Suppressor macrophage treated with lipopolysaccharide for 4 hours (primary cell): ENCODE measurements at places on chromosomes 3 and 15.

DNA sequence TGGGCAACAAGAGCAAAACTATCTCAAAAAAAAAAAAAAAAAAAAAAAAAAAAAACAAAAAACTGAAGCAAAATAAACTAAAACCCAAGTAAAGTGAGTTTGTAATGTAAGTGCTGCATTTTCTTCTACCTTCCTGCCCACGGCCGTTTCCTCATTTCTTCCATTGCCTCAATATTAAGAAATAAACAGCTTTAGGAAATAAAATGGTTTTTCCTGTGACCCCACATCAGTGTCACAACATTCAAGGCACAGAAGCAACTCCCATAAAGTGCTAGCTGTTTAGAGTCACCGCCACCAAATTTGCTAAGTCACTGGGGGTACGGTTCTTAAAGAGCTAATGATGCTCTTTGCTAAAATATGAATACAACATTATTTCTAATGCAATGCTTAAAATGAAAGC is 3.3 kb downstream of the PKM start:
- peak; percentile 84 for DNase-seq

- no peak for DNase-seq
Observed at GRCh38 chr15:101043911-101044624, 124.9 kb downstream of the LRRK1 start.

DNA sequence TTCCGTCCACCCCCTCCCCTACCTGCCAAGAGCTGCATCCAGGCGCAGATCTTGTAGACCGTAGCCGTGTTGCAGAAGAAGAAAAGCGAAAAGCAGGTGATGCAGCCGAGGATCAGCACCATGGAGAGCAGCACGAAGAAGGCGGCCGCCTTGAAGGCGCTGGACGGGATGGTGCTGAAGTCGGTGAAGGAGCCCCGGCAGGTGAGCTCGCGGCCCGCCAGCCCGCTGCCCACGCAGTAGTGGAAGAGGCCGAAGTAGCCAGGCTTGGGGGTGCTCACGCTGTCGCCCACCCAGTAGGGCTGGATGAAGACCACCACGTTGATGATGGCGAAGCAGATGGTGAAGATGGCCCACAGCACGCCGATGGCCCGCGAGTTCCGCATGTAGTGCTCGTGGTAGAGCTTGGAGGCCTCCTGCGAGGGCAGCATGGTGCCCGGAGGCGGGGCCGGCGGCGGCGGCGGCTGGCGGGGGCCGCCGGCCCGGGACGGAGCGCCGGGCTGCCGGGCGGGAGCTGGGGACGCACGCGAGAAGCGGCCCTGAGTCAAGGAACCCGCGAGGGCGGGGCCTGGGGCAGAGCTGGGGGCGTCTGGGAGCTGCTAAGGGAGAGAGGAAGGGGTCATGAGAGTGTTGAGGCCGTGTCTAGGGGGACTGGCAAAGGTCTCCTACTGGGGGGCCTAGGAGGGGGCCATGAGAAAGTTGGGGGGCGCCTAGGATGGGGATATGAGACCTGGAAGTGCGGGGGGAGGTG is 1.2 kb downstream of the LHFPL4 start:
- DNase-seq = peak; percentile 18

DNA sequence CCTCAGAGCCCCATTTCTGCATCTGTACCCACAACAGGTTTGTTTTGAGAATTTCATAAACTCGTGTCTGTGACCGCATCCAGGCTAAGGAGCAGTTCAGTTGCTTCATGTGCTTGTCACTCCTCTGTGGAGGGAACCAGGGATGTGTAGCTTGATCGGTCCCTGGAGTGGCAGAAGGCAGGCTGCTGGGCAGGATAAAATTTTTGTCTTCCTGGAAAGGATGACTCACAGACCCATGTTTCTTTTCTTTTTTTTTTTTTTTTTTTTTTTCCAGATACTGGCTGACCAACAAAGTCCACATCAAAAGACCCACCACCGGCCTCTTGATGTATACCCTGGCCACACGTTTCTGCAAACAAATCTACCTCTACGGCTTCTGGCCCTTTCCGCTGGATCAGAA is 70.1 kb downstream of the ST8SIA2 start:
- DNase-seq = no peak

GRCh38 chr3:81778678-81779182 is 17.3 kb upstream of the GBE1 start:
- no peak for DNase-seq

- DNase-seq = no peak
Observed at GRCh38 chr3:474828-475227, 278.3 kb downstream of the CHL1 start.

GRCh38 chr15:89731275-89731674 is 19.8 kb downstream of the MESP1 start:
- no peak for DNase-seq

GRCh38 chr3:139173372-139174108 is 128.8 kb upstream of the PRR23C start:
- peak; percentile 77 for DNase-seq

DNA sequence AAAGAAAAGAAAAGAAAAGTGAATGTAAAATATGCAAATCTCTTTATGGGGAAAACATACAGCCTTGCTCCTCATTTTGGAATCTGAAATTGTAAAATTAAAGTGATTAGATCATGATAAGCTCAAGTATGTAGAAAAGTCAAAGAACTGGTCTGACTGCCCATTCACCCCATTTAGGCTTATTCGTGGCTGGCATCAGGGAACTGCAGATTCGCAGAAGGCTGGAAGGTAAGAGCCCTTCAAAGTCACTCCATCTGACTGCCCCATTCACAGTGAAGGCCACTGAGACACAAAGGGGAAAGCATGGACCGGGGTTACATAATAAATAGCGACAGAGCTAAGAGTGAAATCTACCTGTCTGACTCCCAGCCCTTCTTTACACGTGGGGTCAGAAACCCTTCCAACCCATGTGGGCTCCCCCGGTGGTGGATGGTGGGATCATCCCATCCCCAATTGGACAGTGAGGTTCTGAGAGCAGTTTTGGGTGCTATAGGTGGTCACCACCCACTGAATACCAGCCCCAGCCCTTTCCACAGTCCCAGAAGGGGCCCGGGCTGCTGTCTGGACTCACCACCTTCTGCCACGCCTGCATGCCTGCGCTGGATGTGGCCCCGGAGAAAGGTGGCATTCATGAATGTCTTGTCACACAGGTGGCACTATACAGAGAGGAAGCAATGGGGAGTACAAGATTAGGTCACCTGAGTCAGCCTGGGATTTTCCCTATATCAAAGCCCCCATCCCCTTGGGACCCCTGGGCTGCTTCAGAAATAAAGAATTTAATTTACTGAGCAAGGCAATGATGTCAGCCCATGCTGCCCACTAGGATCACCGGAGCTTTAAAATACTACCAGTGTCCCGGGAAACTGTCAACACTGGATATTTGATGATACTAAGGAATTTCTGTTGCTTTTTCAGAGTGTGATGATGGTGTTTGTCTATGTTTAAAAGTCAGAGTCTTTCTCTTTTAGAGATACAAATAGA is 17.9 kb downstream of the DZIP1L start:
- no peak for DNase-seq

- DNase-seq = no peak
Observed at GRCh38 chr15:92922418-92923002, 22.4 kb downstream of the CHD2 start.

DNA sequence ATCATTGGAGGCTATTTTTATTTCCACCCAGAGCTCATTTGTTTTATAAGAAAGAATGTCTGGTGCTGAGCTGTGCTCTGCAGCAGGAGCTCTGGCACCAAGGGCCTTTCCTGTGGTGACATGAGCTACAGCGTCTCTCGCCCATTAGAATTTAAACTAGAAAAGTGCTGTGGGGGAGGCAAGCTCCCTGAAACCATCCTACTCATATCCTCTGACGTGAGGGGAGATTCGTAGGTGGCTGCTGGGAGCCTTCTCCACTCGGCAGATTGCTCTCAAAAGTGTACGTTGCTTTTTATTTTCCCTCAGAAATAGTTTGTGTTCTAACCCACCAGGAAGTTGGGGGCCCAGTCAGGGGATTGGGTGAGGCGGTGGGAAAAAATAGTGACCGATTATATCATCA is 76.3 kb upstream of the ARHGEF3 start:
- peak; percentile 72 for DNase-seq

- peak; percentile 81 for DNase-seq
Observed at GRCh38 chr3:188947401-188948280, 224.1 kb upstream of the TPRG1 start.

GRCh38 chr15:50577492-50577891 is 31.0 kb upstream of the USP50 start:
- no peak for DNase-seq

- no peak for DNase-seq
Observed at GRCh38 chr3:85939074-85939482, 980.3 kb downstream of the CADM2 start.

DNA sequence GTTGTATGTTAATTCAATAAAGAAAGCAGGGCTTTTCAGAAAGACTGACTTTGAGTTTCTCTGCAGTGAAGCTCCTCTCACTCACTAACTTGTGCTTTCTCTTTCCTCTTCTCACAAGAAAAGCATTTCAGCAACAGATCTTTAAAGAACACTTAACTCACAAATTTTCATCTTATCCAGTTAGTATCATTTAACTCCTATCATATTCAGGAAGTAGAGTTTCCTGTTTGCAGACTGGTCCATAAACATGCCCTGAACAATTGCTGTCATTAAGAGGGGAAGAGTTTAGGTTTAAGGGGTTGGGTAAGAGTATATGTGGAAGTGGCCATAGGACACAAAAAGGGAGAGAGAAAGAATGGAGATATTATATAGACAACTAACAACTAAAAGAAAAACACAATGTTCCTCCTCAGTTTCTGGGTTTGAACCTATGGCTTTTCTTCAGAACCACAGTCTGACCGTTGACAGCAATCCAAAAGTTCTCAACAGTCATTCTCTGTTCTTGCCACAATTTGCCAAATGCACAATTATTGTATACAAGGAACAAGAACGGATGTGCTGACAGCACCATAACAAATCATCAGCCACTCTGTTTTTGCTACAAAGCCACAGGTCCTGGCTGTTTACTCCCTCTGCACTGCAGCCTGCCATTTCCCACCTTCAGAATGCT is 63.9 kb downstream of the CHAC1 start:
- DNase-seq = peak; percentile 26

DNA sequence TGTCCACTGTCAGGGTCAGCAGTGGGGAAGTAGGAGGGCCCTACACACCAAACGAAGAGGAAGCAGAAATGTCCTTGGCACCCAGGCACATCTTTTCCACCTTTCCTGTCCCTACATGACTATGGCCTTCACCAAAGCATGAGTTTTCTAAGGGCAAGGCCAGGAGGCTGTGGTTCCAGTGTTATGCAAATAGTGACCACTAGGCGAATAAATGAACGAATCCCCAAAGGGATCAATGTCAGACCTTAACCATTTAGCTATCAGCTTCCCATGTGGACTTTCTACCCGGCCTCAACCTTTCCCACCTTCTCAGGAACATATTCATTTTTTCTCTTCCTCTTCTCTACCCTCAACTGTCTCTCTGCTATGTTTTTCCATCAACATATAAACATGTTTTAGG is 63.1 kb downstream of the NTRK3 start:
- DNase-seq = no peak

DNA sequence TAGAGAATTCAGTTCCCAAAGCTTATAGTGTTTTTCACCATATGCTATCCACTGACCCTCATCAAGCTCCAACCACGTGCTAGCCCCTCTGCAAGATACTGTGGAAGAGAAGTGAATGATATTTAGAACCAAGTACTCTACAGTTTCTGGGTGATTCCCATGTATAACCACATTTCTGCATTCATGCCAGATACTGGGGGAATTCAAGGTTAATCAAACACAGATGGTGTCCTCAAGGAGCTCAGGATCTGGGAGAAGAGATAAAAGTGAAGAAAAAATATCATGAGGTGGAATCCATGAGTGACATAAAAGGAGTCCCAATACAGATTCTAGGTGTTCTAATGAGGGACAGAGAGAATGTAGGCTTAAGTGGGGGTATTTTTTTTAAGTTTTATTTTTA is 195.8 kb downstream of the FHIT start:
- no peak for DNase-seq

- DNase-seq = no peak
Observed at GRCh38 chr15:41347236-41347635, 14.6 kb downstream of the NUSAP1 start.

GRCh38 chr3:186219211-186219638 is 110.3 kb upstream of the ETV5 start:
- no peak for DNase-seq

DNA sequence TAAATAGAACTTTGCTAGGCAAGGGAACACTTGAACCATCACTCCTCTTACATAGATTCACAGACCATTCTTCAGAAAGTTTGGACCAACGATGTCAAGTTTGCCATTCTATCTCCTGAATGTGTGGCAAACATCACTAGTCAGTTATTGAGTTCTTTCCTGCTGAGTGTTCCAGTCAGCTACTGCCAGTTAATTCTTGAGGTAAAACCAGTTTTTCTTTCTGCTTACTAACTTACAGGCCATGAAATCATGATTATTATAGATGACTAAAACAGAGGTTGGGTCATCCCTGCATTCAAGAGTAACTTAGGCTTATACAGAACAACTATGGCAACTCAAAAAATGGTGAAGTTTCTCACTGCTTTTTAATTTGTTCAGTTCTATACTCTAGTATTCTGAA is 88.2 kb downstream of the AP4E1 start:
- DNase-seq = no peak

- no peak for DNase-seq
Observed at GRCh38 chr3:41202075-41202833, 2.9 kb downstream of the CTNNB1 start.

GRCh38 chr3:17802950-17803349 is 60.5 kb upstream of the TBC1D5 start:
- no peak for DNase-seq

- DNase-seq = no peak
Observed at GRCh38 chr15:58374147-58374546, 57.6 kb upstream of the LIPC start.

DNA sequence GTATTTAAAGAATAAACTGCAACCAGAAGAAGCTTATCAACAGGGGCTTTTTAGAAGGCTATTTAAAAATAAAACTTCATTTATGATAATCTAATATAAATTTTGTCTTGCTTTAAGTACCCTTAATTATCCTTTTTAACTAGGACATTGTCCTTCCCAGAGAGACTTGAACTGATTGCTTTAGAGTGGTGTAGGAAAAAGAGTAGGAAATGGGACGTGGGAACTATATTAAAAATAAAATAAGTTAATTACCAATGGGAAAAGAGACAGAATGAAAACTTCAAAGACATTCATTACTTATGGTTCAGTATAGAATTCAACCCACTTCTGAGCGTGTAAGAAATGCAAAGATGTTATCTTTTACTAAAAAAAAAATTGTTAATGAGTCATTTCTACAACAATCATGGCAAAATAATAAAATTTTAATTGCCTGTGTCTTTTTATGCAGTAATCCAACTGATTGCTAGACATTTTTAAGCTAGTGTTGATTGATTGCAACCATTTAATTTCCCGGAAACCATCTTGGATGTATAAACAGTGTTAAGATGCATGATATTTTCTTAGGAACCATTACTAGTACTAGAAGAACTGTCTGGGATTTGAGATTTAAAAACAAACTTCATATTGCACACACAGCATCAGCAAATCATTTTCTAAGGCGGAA is 298.8 kb upstream of the UMPS start:
- DNase-seq = no peak

GRCh38 chr15:66046751-66047150 is 177.5 kb downstream of the RAB11A start:
- no peak for DNase-seq

GRCh38 chr15:88932875-88933330 is 19.7 kb upstream of the MFGE8 start:
- DNase-seq = no peak

- no peak for DNase-seq
Observed at GRCh38 chr3:41190509-41191284, 8.6 kb upstream of the CTNNB1 start.
